Foreskin keratinocyte (primary cell): ENCODE measurements at places on chromosomes 16 and 17. TPM values are rescaled to one million over a fixed set of nuclear protein-coding genes. Genes with fewer than 3 reads are reported as not detected.

- DNase-seq, result peak; percentile 19
Observed at GRCh38 chr16:23640615-23640930, 537 bp downstream of the PALB2 start.

DNA sequence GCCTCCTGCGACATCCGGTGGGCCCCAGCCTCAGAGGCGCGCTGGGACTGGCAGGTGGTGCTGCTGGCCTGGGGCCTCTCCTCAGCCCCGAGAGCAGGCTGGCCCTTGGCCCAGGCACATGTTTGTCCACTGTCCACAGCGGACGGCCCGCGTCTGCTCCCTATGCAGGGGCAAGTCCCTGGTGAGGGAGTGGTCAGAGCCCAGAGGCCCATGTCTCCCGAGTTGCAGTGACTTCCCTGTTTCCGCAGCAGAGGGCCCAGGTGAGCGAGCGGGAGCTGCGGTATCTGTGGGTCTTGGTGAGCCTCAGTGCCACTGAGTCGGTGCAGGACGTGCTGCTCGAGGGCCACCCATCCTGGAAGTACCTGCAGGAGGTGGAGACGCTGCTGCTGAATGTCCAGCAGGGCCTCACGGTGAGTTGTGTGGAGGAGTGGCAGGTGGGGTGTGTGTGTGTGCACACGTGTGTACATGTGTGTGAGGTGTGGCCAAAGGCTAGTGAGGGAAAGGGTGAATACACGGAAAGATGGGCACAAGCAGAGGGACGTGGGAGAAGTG lies 10.4 kb downstream of the IL34 start:
- DNase-seq, result no peak

DNA sequence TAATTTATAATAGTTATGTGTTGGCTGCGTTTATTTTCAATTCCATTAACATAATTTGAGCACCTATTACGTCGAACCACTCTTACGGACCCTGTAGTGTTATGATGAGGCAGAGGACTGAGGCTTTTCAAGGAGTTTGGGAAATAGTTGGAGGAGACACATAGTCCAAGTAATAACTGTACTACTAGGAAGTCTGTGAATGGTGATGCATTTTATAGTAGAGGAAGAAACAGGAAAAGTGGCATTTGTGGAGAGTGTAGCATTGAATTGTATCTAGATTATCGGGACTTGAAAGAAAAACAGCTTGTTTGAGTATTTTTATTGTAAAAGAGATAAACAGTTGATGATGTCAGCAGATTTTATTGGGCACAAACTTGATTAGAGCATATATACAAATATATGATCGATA lies 1.7 kb downstream of the NFATC3 start:
- no peak for DNase-seq

The TPSAB1 gene
- not detected in 2 replicates for total RNA-seq

GRCh38 chr16:26605626-26606271 lies 461.0 kb upstream of the C16orf82 start:
- DNase-seq, result no peak

- DNase-seq, result no peak
Observed at GRCh38 chr16:86594721-86595120, 16.4 kb downstream of the FOXL1 start.

GRCh38 chr16:85431431-85432124 lies 181.5 kb upstream of the GSE1 start:
- DNase-seq, result no peak

The SCPEP1 gene
- 29.3 and 31.6 TPM in 2 replicates for total RNA-seq

- DNase-seq, result no peak
Observed at GRCh38 chr17:39231591-39232551, 6.1 kb upstream of the STAC2 start.
